Activated effector memory CD4-positive, alpha-beta T cell treated with anti-CD3 and anti-CD28 coated beads, Interleukin-2, amount 50 U/mL, for 16 hours (primary cell): ENCODE measurements at places on chromosomes 13 and 19.
A peak's percentile ranks its signal among the peaks of the same experiment; 100 is the strongest.

DNA sequence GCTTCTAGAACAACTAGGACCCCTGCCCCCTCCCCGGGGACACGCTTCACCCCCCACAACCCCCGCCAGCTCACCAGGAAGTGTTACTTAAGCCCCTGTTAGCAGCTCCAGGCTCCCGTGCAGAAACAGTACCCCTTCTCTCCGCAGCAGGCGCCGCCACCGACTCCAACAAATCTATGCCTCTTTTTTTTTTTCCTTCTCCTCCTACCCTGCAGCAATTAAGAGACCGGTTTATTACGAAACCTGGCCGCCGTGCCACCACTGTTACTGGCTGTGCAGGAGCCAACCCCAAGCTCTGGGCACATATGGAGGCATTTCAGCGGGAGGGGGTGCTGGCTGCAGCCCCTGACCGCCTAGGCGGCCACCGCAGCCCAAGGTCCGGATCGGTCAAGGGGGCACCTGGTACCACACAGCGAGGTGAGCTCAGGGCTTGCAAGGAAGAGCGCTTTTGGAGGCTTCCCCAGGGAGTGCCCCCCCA, 2.4 kb downstream of the GADD45B start:
- peak; percentile 78 for DNase-seq

GRCh38 chr13:60351326-60351725, 45.7 kb upstream of the TDRD3 start:
- DNase-seq: no peak

DNA sequence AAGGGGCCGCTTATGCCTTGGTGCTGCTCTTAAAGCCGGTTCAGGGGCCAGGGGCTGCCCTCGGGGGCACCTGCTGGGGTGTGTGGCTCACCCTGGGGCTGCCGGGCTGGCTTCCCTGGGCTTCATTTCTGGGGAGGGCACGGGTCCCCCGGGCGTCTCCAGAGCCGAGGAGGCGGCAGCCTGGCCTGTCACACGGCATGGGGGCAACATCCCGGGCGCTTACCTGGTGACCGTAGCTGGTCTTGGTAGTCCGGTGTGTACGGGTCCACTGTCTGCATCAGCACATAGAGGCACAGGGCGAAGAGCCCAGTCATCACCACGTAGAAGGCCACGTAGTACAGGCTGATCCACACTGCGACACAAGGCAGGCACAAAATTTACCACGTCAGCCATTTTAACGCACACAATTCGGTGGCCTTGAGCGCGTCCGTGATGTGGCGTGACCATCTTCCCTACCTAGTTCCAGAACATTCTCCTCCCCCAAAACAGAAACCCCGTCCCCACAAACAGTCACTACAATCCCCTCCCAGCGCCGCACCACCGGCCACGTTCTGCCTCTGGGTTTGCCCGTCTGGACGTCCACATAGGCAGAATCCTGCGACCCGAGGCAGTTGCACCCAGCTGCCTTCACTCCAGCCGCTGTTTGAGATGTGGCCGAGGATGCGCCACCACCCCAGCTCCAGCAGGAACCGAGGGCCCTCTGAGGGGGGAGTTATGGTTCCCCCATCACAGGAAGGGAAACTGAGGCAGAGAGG, 3.2 kb downstream of the ATP4B start:
- peak; percentile 42 for DNase-seq

GRCh38 chr13:22387899-22388298, 717.0 kb downstream of the FGF9 start:
- DNase-seq: no peak

DNA sequence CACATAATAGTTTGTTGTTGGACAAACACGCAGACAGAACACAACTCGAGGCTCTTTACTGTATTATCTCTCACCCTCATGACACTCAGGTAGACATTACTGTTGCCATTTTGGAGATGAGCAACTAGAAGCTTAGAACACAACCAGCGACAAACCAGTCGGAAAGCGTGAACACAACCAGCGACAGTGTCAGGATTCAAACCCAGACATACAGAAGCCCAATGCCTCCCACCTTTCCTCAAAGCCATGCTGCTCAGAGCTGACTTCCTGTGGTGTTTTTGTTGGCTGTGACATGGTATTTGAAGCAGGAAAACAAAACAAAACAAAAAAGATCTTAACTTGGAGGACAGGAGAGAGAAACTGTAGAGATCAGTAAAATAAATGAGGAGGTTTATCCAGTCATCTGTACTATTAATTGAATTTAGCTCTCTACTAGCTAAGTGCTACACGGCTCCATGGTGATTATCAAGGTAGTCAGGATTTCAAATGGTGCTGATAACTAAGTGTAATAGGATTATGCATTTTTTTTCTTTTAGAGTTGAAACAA, 92.1 kb downstream of the STARD13 start:
- DNase-seq: no peak

- no peak for DNase-seq
Measured at GRCh38 chr13:19685034-19685433, 51.6 kb downstream of the MPHOSPH8 start.

DNA sequence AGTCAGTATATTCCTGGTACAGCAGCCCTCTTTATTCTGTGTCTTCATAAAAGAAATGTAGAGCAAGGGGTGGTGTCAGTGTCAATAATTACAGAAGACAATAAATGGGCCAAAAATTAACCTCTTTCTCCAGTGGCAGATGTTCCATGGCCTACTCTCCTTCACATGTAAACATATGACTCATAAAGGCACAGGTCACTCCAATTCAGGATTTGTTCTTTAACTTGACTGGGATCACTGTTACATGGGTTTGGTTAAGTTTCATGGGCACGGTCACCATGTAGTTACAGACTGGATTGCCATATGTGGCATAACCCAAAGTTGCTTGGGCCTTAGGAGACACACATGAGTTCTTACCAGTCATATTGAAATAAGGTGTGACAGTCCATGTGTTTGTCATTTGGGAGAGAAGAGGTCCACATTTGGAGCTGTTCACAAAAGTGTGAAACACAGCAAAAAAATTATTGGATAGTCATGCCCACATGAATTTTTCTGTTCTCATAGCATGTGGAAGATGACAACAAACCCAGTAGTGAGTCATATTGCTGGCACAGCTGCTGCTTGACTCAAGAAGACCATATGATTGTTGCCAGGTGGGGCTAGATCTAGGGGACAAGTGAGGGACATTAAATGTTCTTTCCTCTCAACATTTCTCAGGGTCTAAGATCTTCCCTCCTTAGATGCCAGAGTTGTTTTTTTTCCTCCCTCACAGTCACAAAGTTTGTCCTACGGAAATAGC, 68.1 kb upstream of the HTR2A start:
- no peak for DNase-seq

- DNase-seq: no peak
Measured at GRCh38 chr19:14318873-14319272, 62.4 kb upstream of the ADGRE5 start.

DNA sequence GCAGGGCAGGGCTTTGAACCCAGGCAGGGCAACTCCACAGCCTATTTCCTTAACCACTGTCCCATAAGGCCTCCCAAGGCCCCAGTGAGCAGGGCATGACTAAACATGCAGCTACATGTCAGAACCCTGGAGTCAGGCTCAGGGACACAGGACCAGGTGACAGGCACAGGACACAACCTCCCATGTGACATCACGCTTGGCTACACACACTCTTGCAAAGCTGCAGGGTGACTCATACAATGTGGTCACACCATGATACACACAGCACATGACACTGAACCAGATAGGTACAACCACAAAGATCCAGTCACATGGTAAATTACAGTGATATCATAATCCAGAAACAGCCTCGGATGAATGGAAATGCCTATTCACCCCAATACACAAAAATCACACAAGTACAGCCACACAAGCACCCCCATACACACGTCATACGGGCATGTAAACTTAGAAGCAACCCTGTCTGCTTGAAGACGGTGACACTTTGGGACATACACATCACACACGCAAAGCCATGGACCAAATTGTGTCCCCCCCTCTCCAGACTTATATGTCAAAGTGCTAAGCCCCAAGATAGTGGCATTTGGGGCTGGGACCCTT, 14.5 kb downstream of the KLK4 start:
- DNase-seq: no peak

DNA sequence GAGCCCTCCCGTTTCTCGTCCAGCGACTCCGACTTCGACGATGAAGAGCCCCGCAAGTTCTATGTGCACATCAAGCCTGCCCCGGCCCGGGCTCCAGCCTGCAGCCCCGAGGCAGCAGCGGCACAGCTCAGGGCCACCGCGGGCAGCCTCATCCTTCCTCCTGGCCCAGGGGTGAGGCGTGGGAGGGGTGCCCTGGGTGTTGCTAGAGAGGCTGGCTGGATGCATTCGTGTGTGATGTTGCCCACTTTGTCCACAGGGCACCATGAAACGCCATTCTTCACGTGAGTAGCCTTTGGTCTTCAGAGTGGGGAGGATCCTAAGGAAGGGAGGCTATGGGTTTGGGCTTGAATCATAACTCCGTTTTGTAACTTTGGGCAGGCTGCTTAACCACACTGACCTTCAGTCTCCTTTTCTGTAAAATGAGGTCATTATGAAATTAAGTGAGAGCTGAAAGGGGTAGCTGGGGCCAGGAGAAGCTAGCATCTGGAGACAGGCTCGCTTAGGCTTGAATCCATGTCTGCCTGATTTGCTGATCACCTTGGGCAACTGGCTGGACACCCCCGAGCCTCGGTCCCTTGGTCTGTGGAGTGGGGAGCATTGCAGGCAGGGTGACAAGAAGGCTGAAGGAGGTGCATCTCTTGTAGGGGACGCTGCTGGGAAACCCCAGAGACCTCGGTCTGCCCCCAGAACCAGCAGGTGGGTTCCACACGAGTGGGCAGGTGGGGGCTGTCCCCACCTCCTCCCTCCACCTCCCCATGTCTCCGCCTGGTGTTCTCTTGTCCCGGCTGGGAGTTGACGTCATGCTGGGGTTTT, 18.7 kb upstream of the B3GNT3 start:
- DNase-seq: no peak

DNA sequence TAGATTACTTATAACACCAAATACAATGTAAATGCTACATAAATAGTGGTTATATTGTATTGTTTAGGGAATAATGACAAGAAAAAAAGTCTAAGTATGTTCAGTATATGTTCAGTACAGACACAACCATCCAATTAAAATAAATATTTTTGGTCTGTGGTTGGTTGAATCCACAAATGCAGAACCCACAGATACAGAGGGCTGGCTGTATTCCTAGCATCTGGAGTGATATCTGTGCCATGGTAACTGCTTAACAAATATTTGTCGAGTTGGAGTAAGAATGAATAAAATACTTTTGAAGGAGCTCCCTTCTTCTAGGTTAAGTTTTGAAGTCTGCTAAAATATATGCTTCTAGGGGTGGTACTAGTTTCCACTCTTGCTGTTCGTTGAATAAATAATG, 241.0 kb downstream of the KLF5 start:
- DNase-seq: no peak

- no peak for DNase-seq
Measured at GRCh38 chr13:48167866-48168265, 65.1 kb upstream of the ITM2B start.

GRCh38 chr13:27834095-27834494, 41.8 kb downstream of the GSX1 start:
- no peak for DNase-seq
